ENCODE measurements at places on chromosomes 13 and 19.

DNA sequence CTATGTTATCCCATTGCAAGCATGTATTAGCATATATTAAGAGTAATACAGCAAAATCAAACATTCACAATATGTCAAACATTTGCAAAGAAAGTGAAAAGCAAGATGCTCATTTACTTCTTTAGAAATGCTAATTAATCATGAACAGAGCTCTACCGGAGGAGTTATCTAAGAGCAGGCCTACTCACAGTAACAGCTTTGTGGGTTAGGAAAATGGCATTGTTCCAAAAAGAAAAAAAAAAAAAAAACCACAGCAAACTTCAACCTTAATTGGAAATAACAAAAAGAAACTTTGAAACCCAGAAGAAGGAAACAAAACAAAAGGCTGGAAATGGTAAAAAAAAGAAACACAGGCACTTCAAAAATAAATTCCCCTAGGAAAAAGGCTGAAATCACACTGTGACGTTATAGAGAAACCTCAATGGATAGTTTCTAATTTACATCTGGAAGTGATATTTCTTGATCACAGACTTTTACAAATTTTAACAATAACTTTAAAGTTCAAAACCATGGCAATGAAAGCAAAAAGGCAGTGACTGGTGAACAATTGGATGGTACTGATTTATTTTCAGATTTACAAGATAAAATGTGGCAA is 1236.8 kb upstream of the SPRY2 start:
- no peak for DNase-seq

GRCh38 chr13:55761986-55762385 is 1378.7 kb upstream of the PRR20A start:
- no peak for DNase-seq

GRCh38 chr13:21501686-21502085 is 42.6 kb upstream of the ZDHHC20 start:
- DNase-seq = peak; percentile 73

DNA sequence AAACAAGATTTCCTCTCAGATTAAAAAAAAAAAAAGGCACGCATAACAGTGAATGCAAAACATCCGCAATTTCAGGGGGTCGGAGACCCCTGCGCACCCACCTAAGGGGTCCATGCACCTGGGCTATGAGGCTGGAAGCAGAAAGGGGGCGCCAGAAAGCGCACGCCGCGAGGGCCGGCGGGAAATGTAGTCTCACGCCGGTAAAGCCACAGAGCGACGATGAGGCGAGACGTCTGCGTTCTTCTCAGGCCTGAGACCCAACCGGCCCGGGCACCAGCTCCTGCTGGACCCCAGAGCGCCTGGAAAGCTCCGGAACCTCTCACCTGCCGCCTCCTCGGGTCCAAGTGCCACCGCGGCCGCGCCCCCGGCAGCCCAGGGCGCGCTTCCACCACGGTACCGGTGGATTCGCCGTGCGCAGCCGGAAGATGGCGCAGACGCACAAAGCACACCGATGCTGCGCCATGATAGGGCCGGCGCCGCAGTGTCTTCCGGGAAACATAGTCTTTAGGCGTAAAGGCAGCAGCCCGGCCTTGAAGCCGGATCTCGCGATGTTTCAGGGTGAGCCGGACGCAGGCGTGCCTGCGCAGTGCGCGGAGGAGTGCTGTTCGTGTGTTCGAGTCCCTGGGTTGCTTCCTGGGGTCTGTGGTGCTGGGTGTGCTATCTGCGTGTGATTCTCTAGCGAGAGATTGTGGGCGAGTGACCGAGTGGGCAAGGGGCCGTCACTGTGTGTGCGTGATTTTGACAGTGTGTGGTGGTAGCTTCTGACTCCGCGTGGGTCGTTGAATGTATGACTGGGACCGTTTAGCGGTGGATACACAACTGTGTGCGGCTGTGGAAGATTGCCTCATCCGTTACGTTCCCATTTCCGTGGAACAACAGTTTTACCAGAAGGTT is at the start of gene ZNF582:
TSS of gene ZNF582 (minus strand) at position 416 of the 894 bp plus-strand sequence. CDS start 1,782 bp downstream, outside the sequence.
- peak; percentile 98 for DNase-seq

DNA sequence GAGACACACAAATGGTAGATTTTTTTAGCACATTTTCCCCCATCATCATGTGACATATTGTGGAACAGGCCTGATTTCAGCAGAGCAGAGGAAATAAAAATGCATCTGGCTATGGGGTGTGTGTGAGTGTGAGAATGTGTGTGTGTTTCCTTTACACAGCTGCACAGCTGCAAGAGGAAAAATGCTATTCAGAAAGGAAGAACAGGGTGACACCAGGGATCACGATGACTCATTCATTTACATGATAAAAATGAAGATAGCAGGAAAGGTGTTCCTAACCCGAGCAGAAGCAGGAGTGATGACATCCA is 469.5 kb upstream of the TSHZ3 start:
- DNase-seq = peak; percentile 50

GRCh38 chr19:35975608-35976214 is 19.3 kb upstream of the SDHAF1 start:
- peak; percentile 51 for DNase-seq

GRCh38 chr13:69180034-69180433 is 927.6 kb upstream of the ATXN8OS start:
- no peak for DNase-seq

GRCh38 chr13:51970349-51970748 is 40.9 kb downstream of the ATP7B start:
- DNase-seq = no peak

DNA sequence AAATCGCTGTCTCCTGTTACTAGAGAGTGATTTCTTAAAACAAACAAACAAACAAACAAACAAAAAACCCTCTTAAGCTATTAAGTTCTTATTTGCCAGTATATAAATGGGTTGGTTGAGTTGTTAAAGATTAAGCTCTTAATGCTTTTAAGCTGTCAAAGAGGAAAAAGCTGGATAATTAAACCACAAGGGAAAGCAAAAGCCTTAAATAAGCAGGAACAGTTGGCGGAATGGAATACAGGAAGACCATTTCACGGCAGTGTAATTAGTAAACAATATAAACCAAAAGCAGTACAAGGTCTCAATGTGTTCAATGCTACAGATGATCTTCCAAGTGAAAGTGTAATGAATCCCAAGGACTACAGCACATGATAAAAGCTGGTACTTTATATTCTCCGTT is 32.2 kb upstream of the GGACT start:
- DNase-seq = no peak

DNA sequence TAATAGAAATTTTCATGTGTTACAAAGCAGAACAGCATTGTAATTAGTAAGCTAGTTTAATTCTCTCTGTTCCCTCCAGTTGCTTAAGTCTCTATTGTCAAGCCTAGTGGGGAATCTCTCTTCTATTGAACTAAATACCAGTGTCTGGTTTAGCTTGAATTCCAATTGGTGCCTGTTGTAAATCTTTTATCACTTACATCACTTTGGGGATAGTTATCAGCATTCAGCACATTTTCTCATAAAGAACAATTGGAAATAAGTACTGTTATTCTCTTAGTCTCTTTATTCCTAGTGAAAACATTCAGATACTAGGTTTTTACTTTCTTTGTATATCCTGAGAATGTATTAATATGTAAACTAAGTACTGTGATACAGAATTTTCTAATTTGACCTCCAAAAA is 25.2 kb downstream of the IPO5 start:
- peak; percentile 80 for DNase-seq

DNA sequence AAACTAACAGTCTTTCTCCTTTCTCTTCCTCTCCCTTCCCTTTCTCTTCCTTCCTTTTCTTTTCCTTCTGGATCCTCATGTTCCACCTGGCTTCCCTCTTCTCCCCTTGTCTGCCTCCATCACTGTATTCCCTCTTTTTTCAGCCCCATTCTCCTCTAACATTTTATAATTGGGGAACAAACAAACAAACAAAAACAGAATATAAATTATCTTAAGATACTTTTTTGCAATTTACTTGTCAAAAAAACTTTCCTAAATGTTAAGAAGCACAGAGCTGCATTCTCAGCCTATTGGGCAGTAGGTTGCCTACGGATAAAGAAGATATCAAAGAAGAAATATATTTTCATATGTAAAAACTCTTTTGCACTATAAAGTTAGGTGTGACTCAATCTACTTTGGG is 1382.2 kb upstream of the MIR17HG start:
- DNase-seq = no peak

- DNase-seq = no peak
Measured at GRCh38 chr13:48068036-48068435, 26.9 kb downstream of the MED4 start.

DNA sequence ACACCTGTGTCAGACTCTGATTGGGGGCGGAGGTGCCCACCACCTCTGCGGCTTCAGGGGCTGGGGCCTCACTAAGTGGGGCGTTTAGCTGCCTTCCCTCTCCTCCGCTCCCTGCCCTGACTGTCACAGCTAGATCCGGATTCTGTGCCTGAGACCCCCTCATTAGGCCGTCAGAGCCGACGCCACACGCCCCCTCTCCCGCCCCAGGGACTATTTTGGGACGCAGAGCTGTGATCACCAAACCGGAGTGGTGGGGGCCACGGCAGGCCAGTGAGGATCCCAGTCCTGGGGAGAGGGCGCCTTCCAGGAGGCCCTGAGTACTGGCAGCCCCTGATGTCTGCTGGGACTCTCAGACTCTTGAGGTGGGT is 762 bp downstream of the KANK3 start:
- no peak for DNase-seq

DNA sequence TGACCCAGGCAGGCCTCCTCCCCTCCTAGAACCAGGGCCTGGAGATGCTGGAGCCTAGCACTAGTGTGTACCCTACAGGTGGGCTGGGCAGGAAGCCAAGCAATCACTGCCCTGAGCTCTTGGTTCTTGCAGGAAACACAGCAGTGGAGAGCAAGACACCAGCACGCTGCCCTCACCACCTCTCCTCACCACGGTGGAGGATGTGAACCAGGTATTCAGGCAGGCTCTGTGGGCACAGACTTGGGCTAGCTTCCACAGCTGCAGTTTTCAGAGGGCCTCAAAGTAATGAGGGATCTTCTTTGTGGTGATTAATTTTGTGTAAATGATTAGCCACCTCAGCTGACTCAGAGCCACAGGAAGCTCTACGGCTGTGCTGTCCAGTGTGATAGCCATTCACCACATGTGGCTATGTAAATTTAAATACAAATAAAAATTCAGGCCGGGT is 13.6 kb upstream of the GPI start:
- DNase-seq = no peak

- DNase-seq = no peak
Measured at GRCh38 chr13:55566334-55566733, 1574.4 kb upstream of the PRR20A start.

- DNase-seq = no peak
Measured at GRCh38 chr13:24887759-24888158, 123.8 kb downstream of the RNF17 start.
